ENCODE measurements at places on chromosomes 7 and 10.

DNA sequence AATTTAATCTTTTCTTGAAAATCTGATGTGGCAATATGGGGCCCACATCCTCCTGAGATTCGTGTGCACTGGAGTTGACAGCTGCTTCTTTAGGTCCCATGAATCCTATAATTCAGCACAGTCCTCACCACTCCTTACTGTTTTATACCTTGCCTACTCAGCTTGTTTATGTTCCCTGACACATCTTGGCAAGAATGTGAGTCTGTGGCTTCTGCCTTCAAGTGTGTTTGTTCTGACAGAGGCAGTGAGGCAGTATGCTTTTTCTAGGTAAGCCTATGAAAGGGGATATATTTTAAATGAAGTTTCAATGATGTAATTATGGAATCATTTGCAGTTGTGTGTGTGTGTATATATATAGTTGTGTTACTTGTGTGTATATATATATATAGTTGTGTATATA, 106.4 kb downstream of the AMPH start:
- DNase-seq = no peak

DNA sequence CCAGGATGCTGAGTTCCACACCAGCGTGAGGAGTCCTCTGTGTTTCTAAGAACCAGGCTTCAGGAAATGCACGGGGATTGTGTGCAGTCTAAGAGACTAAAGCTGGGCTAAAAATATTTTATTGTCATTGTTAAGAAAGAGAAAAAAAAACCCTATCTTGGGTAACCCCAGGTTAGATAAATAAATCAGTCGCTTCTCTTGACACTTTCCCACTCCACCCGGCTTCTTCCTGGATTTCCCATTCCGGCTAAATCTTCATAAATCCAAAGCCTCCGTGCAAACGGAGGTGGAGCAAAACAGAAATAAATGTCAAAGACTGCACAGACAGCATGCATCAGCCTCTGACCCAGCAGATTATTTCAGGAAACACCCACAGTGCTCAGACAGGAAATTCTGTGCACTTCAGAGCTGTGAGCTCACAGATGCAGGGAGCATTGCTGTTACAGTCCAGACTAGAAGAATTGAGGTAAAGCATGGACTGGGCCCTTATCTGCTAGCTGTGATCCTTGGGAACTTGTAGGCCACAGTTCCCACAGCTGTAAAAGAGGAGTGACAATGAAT, 44.8 kb upstream of the GRID1 start:
- peak; percentile 47 for DNase-seq

DNA sequence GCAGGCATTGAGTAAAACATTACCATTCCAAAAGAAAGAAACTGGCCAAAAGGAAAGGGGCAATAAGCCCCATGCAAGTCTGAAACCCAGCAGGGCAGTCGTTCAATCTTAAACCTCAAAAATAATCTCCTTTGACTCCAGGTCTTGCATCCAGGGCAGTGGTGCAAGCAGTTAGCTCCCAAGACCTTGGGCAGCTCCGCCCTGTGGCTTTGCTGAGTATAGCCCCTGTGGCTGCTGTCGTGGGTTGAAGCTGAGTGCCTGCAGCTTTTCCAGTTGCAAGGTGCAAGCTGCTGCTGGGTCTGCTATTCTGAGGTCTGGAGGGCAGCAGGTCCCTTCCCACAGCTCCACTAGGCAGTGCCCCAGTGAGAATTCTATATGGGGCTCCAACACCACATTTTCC, 580.1 kb upstream of the AUTS2 start:
- no peak for DNase-seq

GRCh38 chr10:110646417-110647135, 2.4 kb downstream of the RBM20 start:
- DNase-seq = no peak

DNA sequence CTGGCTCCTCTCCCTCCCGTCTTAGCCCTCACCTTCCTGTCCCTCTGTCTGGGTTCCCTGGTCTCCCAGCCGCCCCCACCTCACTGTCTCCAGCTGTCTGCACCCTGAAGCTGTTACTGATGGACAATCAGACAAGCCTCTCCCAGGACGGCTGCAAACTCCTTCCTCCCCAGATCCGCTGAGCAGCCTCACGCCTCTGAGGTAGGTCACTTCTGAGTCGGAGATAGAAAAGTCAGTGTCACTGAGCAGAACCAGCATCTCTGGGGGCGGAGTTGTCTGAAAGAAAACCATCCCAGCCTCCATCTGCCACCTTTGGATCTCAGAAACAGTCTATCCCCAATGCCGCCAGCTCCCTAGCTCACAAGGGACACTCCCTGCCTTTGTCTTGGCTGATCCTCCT, 27.4 kb downstream of the FAM241B start:
- no peak for DNase-seq

DNA sequence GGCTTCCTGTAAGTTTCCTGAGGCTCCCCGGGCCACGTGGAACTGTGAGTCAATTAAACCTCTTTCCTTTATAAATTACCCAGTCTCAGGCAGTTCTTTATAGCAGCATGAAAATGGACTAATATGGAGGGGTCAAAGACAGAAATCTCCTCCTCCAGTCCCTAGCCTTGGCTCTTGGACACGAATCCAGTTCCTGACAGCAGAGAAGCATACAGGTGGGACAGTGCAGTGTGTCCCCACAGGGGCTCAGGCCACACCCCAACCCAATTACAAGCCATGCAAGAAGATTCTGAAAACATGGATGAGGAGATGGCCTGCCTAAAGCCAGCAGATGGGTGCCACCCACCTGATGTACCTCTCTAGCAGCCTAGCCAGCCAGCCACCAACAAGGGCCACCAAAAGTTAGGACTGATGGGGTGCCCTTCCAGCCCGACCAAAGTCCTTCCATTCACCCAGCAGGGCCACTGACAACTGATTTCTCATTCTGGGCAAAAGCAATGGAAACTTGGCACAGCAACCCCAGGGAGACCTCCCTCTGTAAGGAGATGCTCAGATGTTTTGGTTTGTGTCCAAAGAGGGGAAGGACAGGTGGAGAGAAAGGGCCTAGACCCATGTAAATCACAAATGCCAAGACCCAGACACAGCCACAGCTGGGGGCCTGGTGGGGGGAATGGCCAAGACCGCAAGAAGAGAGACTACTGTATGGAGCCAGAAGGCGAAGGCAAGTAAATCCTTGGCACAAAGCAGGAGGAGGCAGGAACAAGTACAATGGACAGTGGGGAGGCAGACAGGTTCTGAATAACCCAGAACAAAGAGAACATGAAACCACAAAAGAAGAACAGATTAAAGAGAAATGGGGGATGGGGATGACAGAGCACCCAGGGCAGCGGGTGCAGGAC, 13.6 kb downstream of the GPRIN2 start:
- DNase-seq = no peak

DNA sequence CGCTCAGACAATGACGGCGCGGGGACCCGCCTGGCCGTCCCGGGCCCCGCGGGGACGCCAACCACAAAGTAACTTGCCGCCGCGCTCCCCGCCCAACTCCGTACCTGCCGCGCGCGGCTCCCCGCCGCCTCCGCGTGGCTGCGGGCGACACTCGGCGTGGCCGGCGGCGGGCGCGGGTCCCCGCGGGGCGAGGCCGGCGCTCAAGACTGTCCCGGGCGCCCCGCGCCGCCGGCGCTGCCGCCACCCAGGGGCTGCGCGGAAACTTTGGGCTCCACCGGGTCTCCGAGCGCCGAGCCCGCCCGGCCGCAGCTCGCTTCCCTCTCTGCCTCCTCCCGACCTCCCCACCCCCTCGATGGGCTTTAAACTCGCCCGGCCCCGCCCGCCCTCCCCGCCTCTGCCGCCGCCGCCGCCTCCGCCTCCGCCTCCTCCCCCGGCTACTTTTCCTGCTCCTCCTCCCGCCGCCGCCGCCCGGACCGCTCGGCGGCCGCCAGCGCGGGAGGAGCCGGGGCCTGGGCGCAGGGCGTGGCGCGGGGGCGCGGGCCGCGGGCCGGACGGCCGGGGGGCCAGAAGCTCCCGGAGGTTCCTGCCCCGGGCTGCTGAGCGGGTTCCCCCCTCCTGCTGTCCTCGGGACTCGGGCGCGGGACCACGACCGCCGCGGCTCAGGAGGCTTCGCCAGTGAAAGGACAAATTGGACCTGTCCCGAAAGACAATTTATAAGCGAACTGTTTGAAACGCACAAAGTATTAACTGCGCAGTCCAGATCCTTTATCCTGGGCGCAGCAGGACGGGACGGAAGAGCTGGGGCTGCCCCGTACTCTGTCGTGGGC, 10.6 kb upstream of the GRB10 start:
- peak; percentile 34 for DNase-seq

GRCh38 chr7:21028186-21028585, 241.5 kb upstream of the SP8 start:
- no peak for DNase-seq

DNA sequence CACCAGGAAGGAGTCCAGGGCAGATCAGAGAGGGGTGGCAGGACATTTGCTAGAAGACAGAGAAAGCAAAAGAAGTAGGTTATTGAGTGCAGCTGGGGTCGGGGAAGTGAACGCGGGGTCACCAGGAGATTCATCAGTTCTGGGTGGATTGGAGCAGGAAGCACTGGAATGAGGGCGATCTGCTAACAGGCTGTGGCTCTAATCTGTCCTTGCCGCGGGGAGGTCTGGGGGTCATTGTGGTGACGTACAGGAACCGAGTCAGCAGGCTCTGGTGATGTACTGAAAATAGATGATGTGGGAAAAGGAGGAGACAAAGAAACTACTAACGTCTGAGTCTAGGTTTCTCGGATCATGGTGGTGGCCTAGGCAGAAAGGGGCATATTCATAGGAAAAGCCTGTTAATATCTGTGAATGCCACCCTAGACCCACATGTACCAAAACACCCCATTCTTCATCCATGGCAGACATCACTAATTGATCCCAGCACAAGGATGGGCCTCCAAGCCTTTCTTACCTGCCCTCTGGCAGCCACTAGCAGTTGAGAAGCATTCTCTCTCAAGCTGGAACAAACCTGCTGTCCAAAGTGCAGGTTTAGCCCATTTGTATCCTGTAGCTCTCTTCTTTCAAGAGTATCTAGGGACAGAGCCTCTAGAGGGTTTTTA, 134.5 kb downstream of the C10orf105 start:
- no peak for DNase-seq

- peak; percentile 80 for DNase-seq
Measured at GRCh38 chr10:97534746-97535367, 36.1 kb downstream of the UBTD1 start.

- no peak for DNase-seq
Measured at GRCh38 chr10:102507521-102507920, 3.7 kb downstream of the SUFU start.

GRCh38 chr7:93258661-93259060, 26.5 kb downstream of the VPS50 start:
- no peak for DNase-seq

- DNase-seq = no peak
Measured at GRCh38 chr10:88831709-88832108, 19.9 kb downstream of the ANKRD22 start.

DNA sequence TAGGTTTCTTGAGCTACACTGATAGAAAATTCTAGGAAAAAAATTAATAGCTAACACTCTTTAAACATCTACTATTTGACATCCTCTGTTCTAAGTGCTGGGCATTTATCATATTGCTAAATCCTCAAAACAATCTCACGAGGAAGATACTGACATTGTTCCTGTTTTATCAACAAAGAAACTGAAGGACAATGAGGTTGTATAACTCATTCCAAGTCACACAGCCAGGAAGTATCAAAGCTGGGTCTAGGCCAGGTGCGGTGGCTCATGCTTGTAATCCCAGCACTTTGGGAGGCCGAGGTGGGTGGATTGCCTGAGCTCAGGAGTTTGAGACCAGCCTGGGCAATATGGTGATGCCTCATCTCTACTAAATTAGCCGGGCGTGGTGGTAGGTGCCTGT, 51.6 kb upstream of the IL6 start:
- no peak for DNase-seq

DNA sequence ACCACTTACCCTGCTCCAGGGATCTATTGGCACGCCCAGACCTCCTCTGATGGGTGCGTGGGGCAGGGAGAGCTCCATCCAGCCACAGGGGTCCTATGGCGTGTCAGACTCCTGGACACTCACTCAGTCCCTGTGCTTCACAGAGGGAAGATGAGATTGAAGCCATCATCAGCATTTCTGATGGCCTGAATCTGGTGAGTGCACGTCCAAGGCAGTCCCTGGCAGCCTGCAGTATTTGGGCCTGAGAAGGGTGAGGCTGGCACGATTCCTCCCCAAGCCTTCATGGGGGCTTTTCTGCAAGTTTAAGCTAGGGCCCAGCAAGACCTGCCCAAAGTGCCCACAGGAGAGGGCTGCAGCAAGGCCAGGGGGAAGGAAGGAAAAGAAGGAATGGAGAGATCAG, 3.3 kb downstream of the CDHR1 start:
- DNase-seq = no peak

DNA sequence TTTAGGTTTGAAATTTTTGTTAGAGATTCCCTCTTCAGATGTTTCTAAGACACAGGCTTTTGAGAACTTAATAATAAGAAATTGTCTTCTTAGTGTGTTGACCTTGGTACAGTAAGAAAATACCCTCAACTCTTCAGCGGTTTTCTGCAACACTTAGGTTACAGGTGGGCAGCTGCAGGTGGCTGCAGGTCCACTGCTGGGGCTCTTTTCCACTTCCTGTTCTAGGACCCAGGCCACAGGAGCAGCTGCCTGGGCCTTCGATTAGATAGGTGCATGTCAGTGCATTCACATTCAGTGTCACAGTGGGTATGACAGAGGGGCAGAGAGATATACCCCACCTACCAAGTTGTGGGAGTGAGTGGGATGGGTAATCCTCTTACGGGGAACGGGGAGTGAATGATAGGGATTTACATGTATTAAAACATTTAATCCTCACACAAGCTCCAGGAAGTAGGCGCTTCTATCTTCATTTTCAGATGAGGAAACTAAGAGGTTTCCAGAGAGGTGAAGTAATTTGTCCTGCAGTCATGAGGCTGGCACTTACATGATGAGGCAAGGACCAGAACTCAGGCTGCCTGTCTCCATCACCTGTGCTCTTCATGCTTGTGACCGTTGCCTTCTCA, 20.2 kb upstream of the SUV39H2 start:
- DNase-seq = no peak

- no peak for DNase-seq
Measured at GRCh38 chr7:41855798-41856197, 152.9 kb upstream of the INHBA start.

- DNase-seq = no peak
Measured at GRCh38 chr7:10245406-10245805, 728.3 kb upstream of the PHF14 start.

DNA sequence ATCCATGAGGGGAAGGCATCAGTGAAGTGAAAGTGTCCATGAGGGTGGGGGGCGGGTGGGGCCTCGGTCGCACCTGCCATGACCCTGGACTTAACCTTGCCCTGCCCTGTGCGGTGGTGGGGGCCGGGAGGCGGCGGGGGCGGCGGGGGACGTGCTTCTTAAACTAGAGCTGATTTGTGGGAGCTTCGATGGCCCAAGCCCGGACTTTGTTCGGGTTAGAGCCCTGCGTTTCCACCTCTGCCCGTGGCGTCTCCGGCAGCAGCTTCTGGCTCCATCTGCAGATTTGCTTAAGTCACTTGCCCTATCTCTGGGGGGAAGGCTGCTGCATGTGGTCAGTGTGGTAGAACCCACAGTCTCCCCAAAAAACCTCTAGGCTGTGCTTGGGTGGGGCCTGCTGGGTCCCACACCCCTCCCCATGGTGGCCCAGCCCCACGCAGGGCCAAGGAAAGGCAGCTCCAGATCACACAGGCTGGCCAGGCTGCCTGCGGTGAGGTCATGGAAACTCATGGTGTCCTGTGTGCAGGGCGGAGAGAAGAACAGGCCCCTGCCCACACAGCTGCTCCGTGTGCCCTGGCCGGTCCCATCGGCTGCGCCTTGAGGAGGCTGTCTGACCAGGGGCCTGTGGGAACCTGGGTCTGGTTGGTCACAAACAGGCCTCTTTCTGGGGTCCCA, 93.2 kb downstream of the INPP5A start:
- no peak for DNase-seq

Measured in GM13976 (cell line).